Esophagus mucosa (tissue), 1 donor: ENCODE measurements at places on chromosomes 7 and 10.

GRCh38 chr7:99784007-99784406, at the start of gene CYP3A4:
Gene CYP3A4 (minus strand): TSS chr7:99784184. CDS start chr7:99784081, 103 bp downstream.
- no peak for ATAC-seq

DNA sequence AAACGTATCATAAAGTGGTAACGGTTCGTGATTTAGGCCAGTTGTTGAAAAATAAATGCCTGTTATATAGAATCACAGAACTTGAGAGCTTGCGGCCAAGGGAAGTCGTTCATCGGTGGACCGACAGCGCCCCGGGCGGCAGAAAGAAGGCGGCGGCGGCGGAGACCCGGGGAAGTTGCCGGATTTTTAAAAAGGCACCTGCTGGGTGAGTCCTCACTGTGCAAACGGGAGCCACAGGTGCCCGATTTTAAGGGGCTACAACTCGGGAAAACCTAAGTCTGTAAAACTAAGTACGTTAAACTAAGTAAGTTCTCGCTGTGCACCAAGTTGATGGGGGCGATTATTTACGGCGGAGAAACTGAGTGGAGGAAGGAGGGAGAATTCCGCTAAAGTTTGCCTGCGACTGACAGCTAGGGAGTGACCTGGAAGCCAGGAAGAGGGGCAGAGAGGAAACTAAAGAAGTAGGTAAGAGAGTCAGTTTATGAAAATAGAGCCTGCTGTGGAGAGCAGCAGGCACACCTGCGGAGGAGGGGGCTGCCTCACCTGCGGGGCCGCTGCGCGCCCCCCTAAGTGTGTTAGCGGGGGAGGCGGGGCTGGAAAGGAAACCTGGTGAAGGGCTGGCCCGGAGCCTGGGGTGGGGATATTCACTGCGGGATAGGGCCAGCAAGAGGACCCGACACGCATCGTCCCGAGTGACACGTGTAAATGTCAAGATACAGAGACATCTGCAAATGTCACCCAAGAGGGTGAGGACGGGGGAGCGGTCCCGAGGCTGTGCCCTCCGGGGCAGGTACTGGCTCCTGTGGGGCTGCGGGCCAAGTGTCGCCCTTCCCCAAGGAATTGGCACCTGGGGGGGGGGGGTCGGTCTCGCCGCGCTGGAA, 996 bp downstream of the ADAM12 start:
- ATAC-seq, result no peak

- no peak for ATAC-seq
Measured at GRCh38 chr7:148662646-148663045, 36.1 kb upstream of the CUL1 start.

GRCh38 chr10:90111671-90112070, 410.3 kb downstream of the KIF20B start:
- no peak for ATAC-seq

GRCh38 chr7:149569025-149569725, 71.6 kb upstream of the ZNF746 start:
- no peak for ATAC-seq

GRCh38 chr10:69071610-69072009, 16.3 kb upstream of the SRGN start:
- no peak for ATAC-seq

- no peak for ATAC-seq
Measured at GRCh38 chr10:72802763-72803505, 90.6 kb upstream of the OIT3 start.

DNA sequence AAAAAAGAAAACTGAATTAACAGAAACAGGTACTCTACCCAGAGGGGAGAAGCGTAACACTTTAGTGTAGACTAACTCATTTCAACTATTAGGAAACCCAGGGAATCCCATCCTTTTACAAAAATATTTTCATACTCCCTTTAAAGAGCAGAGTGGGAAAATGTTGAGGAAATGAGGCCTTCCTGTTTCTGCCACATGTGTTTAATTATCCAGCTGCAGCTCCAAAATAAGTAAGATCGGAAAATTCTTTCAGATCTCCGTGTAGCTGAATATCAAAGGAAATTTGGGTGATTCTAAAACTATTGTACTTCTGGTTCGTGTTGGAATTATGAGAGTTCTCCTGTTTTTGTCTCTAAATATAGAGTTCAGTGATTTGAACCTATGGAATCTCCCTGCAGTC, 58.0 kb upstream of the CAV2 start:
- no peak for ATAC-seq

DNA sequence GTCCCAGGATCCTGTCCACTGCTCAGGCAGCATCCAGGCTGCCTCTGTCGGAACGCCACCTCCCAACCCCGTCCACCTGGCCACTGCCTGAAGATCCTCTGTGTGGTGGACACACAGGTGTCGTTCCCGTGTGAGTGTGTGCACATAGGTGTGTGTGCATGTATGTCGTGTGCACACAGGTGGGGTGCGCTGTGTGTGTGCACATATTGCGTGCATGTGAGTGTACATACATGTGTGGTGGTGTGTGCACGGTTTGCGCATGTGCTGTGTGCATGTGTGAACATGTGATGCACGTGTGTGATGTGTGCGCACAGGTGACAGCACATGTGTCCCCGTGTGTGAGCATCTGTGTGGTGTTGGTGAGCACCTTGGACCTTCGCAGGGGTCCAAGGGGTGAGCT, 7.1 kb downstream of the TMEM184A start:
- no peak for ATAC-seq

- ATAC-seq, result no peak
Measured at GRCh38 chr7:138233189-138233588, 156.9 kb downstream of the AKR1D1 start.

DNA sequence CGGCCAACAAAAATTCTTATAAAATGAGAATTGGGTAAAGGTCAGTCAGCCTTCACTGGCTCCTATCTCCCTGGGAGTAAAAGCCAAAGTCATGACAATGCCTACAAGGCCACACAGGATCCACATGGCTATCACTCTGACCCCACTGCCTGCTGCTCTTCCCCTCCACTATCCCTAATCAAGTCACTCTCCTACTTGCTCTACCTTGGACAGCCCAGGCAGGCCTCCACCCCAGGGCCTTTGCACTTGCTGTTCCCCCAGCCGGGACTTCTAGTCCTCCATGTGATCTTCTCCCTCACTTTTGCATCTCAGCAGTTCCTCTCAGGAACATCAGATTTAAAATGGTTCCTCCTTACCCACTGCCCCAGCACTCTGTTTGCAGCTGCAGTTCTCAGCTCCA, 50.6 kb downstream of the PRR15 start:
- ATAC-seq, result no peak

GRCh38 chr7:29228289-29229011, 33.9 kb downstream of the CHN2 start:
- no peak for ATAC-seq

DNA sequence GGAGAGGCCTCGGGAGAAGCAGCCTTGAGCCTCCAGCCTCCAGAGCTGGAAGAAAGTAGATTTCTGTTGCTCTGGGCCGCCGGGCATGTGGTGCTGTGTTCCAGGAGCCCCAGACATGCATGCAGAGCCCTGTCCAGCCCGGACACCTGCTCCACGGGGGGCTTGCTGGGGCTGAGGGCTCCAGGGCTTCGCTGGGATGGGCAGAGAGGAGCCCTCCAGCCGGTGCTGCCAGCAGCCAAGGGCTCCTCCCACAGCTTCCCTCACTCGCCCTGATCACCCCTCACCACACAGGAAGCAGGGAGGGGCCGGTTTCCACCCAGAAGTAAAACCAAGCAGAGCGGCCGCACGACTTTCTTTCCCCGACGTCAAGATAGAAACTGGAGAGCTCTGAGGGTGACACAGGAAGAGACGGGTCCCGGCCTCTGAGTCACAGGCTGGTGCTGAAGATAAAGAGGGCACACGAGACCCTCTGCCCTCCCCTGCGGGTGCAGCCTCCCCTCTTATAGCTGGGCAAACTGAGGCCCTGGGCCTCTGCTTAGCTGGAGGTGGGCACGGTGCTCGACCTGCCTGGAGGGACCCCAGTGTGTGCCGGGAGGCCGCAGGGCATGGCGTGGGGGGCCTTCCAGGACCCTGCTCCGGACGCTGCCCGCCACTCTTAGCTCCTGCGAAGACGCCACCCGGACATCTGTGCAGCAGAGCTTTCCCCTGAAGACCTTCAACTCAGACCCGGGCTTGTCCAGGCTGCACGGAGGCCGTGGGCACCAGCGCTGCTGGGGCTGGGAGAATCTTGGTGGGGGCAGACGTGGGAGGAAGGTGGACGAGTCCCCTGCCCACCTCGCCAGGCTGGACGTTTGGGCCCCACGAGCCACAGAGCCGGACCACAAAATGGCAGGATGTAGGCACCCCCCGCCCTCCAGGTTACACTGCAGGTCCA, 31.1 kb downstream of the ADAP1 start:
- ATAC-seq, result peak; percentile 51

- ATAC-seq, result no peak
Measured at GRCh38 chr7:56493704-56494450, 377.7 kb upstream of the NUPR2 start.

GRCh38 chr10:29237786-29238185, 51.1 kb upstream of the LYZL1 start:
- no peak for ATAC-seq

- ATAC-seq, result no peak
Measured at GRCh38 chr7:30133736-30134610, 813 bp upstream of the MTURN start.

DNA sequence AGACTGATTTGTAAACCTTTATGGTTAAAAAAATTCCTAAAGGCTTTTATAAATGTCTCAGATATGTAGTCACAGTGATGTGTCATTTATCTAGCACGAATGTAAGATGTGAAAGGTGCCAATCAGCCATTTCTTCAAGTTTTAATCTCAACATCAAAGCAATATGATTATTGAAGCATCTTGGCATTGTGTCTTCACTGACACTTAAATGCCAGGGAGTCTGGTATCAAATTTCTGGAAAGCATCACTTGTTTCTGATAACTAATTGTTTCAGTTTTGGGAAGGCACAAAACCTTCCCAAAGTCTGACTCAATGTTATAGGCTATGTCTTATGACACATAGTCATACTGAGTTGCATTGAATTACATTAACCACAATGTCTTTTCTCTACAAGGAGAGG, 492.0 kb upstream of the CNTNAP2 start:
- ATAC-seq, result no peak

DNA sequence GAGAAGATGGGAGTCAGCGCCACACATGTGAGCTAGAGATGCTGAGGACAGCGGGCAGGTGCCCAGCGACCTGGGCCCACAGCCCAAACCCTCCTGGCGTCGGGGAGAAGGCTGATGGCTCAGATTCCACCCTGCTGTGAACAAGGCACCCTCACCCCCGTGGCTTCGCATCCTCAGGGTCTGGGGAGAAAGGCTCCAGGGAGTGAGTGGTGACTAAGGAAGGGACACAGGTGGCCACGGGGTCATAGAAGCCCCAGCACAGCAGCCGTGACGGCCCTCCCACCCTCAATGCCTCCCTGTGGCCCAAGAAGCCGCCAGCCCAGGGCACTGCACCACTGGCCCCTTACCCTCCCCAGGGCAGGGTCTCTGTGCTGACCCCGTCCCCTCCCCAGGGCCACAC, 19.6 kb downstream of the INTS1 start:
- no peak for ATAC-seq

DNA sequence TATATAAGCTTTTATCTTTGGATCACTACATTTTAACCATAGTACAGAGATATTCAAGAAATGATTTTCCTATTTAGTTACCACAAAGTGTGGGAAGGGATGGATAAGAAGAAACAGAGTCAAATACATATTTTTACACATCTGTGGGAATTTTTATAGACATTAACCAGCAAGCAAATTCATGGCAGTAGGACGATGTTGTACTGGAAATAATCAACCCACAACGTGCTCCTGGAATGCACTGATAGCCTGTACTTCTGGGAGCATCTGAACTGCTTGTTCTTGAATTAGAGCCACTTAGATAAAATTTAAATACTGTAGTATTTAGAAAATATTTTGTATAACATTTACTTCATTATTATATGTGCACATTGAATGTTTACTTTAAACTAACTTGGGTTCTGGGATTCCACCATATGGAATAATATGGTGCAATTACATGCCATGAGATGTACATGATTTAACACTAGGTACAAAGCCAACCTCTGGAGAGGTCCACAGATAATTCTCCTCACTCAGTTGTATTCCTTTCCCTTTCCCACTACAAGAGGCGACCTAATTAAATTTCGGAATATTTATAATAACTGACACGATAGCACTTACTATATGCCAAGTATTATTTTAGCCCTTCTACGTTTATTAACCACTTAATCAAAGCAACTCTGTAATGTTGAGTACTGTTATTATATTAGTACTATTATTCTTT, 164.9 kb upstream of the HGF start:
- no peak for ATAC-seq

DNA sequence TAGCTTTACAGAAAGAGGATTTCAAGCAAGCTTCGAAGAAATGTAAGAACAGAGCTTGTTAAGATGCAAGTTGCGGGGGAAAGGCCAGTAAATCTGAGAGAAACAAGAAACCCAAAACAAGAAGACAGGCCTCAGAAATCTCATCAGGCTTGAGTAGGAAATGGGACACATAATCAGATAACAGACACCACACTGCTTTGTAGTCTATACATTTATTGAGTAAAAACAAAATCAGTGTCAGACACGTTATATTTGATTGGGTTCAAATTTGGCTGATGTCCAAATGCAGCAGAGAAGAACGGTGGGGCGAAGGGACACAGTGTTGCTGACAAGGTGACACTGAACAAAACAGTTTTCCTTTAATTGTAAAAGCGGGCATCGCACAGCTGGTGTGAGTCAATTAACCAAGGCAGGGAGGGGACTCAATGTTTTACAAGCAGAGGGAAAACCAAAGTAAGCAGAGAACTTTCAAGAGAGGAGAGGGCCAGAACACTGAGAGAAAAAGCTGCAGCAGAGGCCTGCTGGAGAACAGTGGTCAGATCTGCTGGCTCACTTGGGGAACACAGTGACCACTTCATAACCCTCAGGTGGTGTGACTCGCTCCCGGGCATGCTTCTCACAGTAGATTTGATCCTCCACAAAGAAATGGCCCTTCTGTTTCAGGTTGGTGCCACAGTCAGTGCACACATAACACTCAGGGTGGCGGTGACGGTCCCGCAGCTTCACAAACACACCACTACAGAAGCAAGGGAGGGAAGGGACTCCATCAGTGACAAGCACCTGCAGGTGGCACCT, 43.5 kb downstream of the ACSM6 start:
- no peak for ATAC-seq

- ATAC-seq, result no peak
Measured at GRCh38 chr7:94274828-94275227, 119.9 kb upstream of the COL1A2 start.

- ATAC-seq, result no peak
Measured at GRCh38 chr7:42621543-42622219, 290.2 kb downstream of the C7orf25 start.

DNA sequence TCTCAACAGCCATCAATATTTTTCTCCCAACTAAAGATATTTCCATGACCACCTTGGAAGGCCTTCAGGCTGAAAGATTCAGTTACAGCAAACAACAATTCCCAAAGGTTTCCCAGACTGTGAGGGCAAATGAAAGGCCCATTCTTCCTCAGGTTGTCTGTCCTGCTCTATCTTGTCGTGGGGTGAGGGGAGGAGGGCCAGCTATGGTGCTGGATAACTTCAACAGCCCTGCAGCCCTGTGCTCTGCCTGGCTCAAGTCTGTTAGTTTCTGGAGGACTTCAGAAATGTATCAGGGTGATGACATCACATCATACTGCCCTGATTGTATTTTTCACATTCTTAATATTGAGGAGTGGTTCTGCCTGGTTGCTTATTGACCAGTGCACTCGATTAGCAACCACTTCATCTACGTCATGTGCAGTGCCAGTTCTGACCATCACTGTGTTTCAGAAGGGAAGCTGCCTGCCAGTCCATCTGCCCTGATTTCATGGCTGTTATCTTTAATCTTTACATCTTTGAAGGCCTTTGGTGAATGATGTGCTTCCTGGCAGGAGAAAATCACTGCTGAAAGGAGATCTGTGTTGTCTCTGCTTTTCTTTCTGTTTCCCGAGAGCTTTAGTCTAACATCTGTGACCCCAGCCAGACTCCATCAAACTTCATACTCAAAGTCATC, 135.5 kb downstream of the NRF1 start:
- ATAC-seq, result no peak
